ENCODE measurements at places on chromosomes 3 and 15.

DNA sequence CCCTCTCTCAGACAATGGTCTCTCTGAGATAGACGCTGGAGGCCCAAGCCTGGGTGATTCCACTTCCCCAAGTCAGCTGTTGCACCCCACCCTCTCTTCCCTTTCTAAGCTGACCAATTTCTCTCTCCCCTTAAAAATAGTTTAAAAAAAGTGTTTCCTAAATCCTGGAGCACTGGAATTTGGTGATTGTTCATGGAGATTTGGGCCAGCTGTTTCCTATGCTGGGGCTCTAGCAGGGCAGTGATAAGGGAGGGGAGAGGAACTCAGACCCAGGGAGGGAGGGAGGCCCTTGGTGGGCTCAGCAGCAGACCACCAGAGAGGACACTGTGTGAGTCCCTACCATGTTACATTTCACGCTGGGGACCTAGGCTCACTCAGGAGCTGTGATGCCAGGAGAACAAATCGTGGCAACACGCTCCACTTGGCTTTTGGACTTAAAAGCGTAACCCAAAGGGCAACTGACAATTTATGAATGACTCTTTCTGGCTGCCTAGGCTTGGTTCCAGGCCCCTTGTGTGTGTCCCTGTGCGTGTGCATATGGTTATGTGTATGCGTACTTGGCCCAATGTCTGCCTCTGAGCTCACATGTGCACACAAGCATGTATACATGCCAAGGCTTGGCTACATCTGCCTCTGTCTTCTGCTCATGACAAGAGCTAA lies 59.8 kb upstream of the INSYN1 start:
- DNase-seq, result no peak

GRCh38 chr3:33167716-33168336 lies 50.8 kb downstream of the SUSD5 start:
- no peak for DNase-seq

- DNase-seq, result no peak
Observed at GRCh38 chr3:60792249-60792852, 458.9 kb downstream of the FHIT start.

GRCh38 chr3:54928046-54928770 lies at the start of gene LRTM1:
Gene LRTM1 (minus strand): TSS chr3:54928059. CDS start chr3:54927911, 148 bp downstream.
- DNase-seq, result no peak

DNA sequence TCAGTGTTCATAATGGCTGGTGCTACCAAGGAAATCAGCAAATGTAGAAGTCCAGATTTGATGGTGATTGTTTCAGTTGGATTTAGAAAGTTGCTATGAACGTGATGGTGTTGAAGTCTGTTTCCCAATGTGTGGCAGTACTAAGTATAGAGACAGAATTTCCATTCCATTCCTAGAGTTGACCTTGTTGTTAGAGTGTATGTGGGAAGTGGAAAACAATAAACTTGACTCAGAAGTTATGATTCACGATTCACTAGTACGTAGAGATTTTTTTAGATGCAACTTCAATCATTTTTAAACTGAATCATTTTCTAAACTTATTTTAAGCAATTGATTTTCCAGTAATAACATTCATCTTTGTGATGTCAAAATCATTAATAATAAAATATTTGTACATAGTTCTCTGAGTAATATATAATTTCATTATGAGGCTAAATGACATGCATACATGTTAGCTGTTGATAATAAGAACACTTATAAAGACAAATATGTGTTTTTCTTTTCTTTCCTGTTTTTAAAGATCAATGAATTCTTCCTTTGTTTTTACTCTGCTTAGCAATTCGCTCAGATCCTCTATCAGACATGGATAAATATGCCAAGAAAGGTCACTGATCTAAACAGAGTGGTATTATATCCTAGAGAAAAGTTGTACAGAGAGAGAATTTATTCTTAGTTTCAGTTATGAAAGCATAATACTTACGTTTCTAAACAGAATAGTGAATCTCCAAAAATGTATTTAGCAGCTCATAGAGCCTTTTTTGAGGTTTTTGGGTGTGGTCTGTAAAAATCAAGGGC lies 108.8 kb upstream of the GPR149 start:
- no peak for DNase-seq
